ENCODE measurements at places on chromosomes 11 and 22. TPM values are rescaled to one million over a fixed set of nuclear protein-coding genes. Genes with fewer than 3 reads are reported as not detected.

GRCh38 chr11:1218256-1218787 lies 4.5 kb upstream of the MUC5B start:
- H3K4me1 ChIP-seq: no peaks in the 10 kb centered on the region
- H3K36me3 ChIP-seq: no peaks in the 10 kb centered on the region
- no peak for DNase-seq
- H3K4me3 ChIP-seq: no peak overlapping the region
- no peak overlapping the region for H3K27ac ChIP-seq
- peaks cover 55% of the 10 kb centered on the region for H3K27me3 ChIP-seq

- no peaks in the 10 kb centered on the region for H3K4me1 ChIP-seq
- H3K4me3 ChIP-seq: no peak overlapping the region
- H3K27ac ChIP-seq: no peak overlapping the region
These were observed 52.5 kb downstream of the TRIM44 start for GRCh38 chr11:35714882-35715627.

The IGF2 gene
- 4,678 TPM for total RNA-seq

The GLYAT gene
- not detected for total RNA-seq

DNA sequence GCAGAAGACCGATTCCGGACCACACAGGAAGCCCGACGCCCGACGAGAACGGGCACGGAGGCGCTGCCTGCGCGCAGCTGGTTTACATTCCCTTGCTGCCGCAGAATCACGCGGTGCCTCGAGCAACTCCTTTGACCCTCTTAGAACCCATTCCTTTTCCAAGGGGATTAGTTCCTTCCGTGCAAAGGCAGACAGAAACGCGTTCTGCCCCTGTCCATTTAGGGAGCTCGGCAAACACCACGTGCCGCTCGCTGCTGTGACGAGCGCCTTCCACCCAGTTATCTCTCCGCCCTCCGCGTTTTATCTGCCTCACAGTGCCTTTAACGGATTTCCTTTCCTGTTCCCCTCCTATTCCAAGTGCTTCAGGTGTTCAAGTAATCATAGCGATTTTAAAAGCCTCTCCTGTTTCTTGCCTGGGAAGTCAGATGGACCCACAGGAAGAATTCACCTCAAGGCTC lies 24.1 kb upstream of the MICAL3 start:
- H3K27me3 ChIP-seq: peaks cover 5% of the 10 kb centered on the region
- H3K4me3 ChIP-seq: no peak overlapping the region
- no peak for DNase-seq
- H3K27ac ChIP-seq: no peak overlapping the region
- no peaks in the 10 kb centered on the region for H3K36me3 ChIP-seq

DNA sequence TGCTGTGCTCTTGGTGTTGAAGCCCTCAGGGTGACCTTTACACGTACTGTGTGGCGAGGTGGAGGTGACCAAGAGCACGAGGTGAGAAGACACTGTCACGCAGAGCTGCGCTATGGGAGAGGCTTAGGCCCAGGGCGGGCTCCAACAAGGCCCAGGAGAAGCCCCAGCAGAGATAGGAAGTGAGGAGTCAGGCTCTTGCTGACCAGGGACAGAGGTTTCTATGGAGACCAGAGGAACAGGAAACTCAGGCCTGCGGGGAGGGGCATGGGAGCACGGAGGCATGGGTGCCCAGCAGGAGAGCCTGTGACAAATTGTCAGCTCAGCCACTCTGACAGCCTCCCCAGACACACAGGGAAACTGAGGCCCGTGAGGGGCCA lies 15.8 kb downstream of the DGKZ start:
- no peaks in the 10 kb centered on the region for H3K36me3 ChIP-seq
- no peaks in the 10 kb centered on the region for H3K27me3 ChIP-seq
- no peak for DNase-seq
- H3K27ac ChIP-seq: no peak overlapping the region

All from progenitor cell of endocrine pancreas (in vitro differentiated cells).